ENCODE measurements at places on chromosomes 1 and 21. TPM values are rescaled to one million over a fixed set of nuclear protein-coding genes. Genes with fewer than 3 reads are reported as not detected.

WNT4 gene
- 11.9 TPM for total RNA-seq

DNA sequence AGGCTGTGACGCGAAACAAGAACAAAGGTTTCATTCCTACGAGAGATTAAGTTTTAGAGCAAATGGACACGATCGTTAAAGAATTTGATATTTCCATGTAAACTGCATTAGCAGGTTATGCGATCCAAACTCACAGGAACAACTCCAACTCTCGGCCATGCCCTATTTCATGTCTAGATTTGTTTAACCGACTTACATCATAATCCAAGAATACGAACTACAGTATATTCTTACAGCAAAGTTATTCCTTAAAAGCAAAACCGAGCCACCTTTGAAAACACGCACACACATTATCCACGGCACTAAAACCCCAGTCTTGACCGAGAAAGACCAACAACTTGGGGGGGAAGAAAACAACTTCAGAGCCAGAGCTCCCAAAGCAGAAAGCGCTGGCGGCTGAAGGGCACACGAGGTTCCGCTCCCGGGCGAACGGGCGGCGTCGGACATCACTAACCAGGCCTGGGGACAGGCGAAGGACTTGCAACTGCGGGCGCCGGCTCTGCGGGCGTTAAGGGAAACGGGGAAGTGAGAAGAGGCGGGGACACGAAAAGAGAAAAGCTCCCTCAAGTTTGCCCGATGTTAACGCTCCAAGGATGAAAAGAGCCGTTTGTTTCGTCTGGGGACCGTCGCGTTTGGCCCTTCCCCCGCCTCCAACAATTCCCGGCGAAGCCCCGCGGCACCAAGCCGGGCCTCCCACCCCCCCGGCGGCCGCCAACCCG, 690 bp downstream of the B3GALNT2 start:
- no peaks in the 10 kb centered on the region for H3K27me3 ChIP-seq
- peak overlapping the region; percentile 99 for H3K27ac ChIP-seq
- H3K4me3 ChIP-seq, result peak overlapping the region; percentile 79
- DNase-seq, result no peak

GRCh38 chr21:43355925-43356289, 71.0 kb downstream of the SIK1 start:
- no peak overlapping the region for H3K4me3 ChIP-seq
- H3K27me3 ChIP-seq, result no peaks in the 10 kb centered on the region
- H3K27ac ChIP-seq, result peak overlapping the region; percentile 48
- H3K4me1 ChIP-seq, result peaks cover 26% of the 10 kb centered on the region
- no peaks in the 10 kb centered on the region for H3K36me3 ChIP-seq

DNA sequence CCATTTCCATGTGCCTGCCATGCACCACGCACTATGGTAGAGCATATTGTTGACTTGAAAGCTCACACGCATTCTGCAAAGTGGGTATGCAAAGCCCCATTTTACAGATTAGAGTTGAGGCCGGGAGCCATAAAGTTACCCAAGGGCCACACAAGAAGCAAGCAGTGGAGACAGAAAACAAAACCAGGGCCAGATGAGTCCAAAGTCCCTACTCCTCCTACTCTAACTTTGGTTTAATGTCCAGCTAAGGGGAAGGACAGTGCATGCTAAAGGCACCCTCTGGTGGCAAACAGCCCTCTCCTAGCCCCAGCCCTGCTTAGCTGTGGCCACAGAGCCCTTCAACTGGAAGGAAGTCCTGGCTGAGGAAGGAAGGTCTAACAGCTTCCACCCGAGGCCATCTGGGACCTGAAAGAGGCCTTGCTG, 74.9 kb downstream of the SLC66A1 start:
- H3K36me3 ChIP-seq, result no peaks in the 10 kb centered on the region
- H3K4me3 ChIP-seq, result no peak overlapping the region
- no peak overlapping the region for H3K27ac ChIP-seq

DNA sequence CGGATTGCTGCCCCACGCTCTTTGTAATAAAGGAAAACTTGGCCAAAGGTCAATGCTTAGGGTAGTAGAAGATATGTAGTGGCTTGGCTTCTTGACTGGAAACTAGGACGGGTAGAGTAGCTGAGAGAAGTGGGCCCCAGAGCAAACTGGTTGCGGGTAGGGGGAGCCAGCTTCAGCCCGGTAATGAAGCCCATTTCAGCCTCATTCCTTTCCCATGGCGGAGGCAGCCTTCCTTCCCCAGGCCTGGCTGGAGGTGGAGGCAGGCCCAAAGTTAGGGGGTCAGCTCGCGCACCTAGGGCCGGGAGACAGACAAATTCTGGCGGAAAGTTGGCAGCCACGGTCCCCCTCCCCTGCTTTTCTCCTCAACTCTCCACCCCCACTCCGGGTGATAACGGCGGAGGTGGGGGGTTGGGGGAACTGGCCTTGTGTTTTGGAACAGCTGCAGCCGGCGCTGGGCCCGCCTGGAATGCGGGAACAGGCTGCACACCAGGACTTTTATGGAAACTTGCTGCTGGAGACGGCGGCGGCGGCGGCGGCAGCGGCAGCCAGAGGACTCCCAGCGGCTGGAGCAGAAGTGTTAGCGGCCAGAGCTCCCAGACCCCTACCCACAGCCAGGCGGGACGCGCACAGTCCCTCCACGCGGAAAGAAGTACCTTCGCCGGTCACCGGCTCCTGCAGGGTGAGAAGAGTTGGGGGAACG, at the start of gene NEXN:
NEXN (plus strand) TSS at position 544 of the 700 bp plus-strand sequence. CDS start 27,483 bp downstream, outside the sequence.
- no peaks in the 10 kb centered on the region for H3K36me3 ChIP-seq
- H3K4me1 ChIP-seq, result peaks cover 25% of the 10 kb centered on the region
- H3K4me3 ChIP-seq, result peak within 1 kb of the TSS; percentile 75
- peak within 1 kb of the TSS; percentile 81 for H3K27ac ChIP-seq
- H3K27me3 ChIP-seq, result no peaks in the 10 kb centered on the region

SLAMF8 gene
- total RNA-seq, result 5.3 TPM

- no peaks in the 10 kb centered on the region for H3K27me3 ChIP-seq
- H3K36me3 ChIP-seq, result no peaks in the 10 kb centered on the region
- no peaks in the 10 kb centered on the region for H3K4me1 ChIP-seq
- no peak for DNase-seq
- no peak overlapping the region for H3K4me3 ChIP-seq
These were observed 262.5 kb downstream of the HLX start for GRCh38 chr1:221141606-221142285.

DNA sequence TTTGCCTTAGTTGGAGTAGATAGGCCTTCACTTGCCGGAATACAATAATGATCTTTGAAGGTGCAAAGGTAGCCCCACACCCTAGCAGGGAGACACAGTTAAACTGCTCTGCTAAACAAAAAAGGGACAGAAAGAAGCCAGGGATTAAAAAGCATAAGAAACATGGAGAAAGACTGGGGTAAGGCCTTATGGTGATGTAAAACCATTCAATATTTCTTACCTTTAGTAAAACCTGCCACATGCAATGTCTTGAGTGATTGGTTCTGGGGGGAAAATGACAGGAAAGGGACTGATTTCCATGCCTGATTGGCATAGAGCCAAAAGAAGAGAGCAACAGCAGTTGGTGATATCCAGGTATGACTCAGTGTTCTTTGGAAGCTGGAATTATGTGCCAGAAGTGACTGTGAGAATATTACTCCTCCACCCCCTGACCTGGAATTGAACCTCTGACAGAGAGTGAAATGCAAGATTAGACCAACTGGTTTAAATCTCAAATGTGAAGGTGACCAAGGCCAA, 8.1 kb downstream of the DNASE2B start:
- H3K27ac ChIP-seq, result no peak overlapping the region
- no peak for DNase-seq
- H3K27me3 ChIP-seq, result no peaks in the 10 kb centered on the region
- peaks cover 8% of the 10 kb centered on the region for H3K4me1 ChIP-seq
- no peak overlapping the region for H3K4me3 ChIP-seq

DNA sequence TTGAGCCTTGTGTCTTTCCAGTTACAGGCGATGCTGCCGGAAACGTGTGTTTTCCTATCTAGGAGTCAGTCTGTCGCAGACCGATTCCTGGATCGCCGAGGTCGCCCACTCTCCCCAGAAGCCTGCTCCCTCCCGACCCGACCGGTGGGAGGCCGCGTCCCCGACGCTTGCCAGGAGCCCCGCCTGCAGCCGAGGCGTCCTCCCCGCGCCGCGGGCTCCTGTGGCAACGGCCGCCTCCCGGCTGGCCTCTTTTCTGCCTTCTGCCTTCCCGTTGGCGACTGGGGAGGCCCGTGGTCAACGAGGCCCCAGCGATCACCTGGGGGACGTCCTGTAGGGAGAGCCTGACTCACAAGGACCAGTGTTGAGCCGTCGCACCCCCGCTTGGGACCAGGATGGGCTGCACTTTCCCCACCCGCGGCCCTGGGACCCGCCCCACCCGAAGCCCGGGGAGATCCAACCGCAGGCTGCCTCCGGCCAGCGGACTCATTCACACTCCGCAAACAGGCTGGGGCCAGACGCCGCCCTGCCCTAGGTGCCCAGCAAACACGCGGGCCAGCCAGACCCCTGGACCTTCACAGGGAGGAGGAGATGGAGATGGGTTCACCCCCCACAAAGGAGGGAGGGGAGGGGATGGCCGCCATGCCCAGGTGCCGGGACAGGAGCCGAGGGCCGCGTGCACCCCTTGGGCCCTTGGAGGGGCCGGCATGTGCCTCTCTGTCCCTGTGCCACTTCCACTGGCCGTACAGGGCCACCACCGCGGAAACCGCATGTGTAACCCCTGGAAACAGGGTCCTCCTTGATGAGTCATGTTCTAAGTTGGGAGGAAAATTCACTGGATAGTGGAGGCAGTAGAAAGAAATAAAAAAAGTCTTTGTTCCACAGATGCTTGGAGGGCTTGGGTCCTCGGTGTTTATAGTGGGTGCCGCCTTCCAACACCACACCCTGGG, 7.2 kb upstream of the COL6A1 start:
- H3K36me3 ChIP-seq, result no peaks in the 10 kb centered on the region
- peak overlapping the region; percentile 92 for H3K27ac ChIP-seq
- peak overlapping the region; percentile 51 for H3K4me3 ChIP-seq
- H3K27me3 ChIP-seq, result no peaks in the 10 kb centered on the region

KMO gene
- 0.19 TPM for total RNA-seq

MCOLN2 gene
- 4.4 TPM for total RNA-seq
